Fibroblast of mammary gland (primary cell): ENCODE measurements at places on chromosomes 4 and X.

DNA sequence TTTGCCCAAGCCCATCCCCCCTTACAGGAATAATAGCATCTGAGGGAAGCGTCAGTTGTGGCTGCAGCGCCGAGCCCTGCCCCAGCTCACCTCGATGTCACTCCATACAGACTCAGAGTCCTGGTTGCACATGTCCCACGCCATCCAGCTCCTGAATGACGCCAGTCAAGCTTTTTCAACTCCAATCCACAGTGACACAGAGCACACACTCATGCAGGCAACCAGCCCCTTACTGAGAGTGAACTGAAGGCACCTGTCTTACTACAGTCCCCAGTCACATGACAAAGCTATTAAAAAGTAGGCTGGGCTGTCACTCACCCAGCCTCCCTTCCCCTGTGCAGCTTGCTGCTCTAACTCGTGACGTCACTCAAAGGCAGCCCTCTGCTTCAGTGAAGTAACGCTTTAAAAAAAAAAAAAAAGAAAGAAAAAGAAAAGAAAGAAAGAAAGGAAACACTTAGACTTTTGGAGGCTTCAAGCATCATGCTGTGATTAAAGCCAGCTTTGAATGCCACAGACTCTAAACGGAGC is at the start of gene PPARGC1A:
Gene PPARGC1A (minus strand): TSS at position 234 of the 528 bp plus-strand sequence. CDS start 90 bp downstream, at position 144.
- peak; percentile 62 for DNase-seq

- no peak for DNase-seq
Observed at GRCh38 chrX:47206316-47206715, 12.2 kb upstream of the CDK16 start.

- DNase-seq, result no peak
Observed at GRCh38 chr4:173264245-173264644, 69.9 kb downstream of the HMGB2 start.

DNA sequence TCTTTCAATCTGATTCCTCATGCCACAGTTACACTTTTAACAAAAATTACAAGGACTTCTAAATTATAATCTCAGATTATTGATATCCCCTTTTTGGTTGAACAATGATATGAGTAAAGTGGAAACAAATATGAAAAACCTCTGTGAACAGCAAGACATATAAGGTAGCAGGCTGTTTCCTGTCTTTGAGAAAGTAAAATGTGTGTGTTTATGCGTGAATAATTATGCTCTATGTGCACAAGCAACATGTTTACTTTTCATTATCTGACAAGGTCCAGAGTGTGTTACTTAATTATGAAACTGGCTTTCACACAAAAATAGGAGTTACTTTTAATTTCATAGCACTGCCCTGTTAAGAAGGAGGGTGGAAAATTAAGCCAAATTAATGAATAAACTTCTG is 43.1 kb downstream of the DDIT4L start:
- no peak for DNase-seq

GRCh38 chr4:6197433-6198174 is 2.7 kb downstream of the JAKMIP1 start:
- no peak for DNase-seq

DNA sequence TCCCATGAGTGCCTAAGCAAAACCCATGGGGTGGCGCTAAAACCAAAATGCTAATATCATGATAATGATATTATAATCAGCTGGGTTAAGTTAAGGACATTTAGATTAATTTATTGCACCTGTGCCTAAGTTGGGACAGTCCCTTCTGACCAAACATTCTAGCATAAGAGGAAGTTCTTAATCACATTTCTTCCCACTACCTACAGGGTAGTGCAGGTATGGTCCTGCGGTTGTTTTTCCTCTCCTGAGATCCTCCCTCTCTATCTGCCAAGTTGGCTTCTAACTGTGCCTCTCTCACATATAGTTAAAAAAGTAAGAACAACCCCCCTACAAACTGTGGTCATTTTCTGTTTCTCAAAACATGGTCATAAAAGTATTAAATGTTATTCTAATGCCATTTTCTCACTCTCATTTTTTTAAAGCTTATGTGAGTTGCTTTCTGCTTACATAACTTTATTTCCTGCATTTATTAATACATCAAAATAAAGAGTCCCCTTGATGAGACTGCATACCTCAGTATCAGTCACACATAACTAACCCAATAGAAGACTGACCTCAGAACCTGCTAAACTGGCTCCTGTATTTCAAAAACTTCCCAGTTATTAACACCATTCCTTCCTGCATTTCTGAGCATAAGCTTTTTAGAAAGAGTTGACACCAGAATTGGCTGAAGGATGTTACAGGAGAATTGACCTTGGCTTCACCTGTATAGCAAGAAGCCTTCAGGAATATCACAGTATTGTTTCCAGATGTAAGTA is 1332.5 kb downstream of the FSTL5 start:
- no peak for DNase-seq

DNA sequence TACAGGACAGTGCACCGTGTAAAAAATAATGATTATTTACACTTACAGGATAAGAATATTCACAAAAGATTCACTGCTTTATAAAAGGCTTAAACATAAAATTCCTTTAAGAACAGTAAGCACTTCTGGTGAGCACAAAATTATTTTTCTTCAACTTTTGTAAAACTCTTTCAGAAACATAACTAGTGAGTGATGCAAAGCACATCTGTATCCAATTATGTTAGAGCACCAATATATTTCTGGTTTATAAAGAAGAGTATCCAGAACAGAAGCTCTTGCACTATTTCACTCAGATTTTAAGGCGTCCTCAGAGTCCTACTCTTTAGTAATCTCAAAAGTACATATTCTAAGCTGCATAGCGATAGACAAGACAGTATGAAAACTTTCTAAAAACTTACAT is 276.0 kb downstream of the C4orf33 start:
- DNase-seq, result peak; percentile 24

- peak; percentile 98 for DNase-seq
Observed at GRCh38 chr4:158314756-158315487, 104.6 kb downstream of the TMEM144 start.

- DNase-seq, result peak; percentile 25
Observed at GRCh38 chr4:16764622-16765021, 133.8 kb downstream of the LDB2 start.

DNA sequence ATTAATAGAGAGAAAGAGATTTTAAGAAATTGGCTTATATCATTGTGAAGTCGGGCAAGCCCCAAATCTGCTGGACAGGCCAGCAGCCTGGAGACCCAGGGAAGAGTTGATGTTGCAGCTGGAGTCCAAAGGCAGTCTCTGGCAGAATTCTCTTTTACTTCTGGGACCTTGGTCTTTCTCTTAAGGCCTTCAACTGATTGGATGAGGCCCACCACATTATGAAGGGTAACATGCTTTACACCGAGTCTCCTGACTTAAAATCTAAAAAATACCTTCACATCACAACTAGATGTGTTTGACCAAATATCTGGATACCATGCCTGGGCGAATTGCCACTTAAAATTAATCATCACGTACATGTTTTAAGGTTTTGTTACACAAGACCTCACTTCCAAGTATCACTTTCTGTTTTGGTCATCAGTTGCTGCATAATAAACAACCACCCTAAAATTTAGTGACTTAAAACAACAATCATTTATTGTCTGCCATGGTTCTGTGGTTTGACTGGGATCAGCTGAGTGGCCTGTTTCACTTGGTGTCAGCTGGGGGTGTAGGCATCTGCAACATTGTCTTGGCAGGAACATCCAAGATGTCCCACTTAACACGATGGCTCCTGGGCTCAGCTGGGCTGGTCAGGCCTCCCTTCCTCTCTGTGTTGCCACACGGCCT is 3.4 kb downstream of the CD38 start:
- DNase-seq, result peak; percentile 41

DNA sequence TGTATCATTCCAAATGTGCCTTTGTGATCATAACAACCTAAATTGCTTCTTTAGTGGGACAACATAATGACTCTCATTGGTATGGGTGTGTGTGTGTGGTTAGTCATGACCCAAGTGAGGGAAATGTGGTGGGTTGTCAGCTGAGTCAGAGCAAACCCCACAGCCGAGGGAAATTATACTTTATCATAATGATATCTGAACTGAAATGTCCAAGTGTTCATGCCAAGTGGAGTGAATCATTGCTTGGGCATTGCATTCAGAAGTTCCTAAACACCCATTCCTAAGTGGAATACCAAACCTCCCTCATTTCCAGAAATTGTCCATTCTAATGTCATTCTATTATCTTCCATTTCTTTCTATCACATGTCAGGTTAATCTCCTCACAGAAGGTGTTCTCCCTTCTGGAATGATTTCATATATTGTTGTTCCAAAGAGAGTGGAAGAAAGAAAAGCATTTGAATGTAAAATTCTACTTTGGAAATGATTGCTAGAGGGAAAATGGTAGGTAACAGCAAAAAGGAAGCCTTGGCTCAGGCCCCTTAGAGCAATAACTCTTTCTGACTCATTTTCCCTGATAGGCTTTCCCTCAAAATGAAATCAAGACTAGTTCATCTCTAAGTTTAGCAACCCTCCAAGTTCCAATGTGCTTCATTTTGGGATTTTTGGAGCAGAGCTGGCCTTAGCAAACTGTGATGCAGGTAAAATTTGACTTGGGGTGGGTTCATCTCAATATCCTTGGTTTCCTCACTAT is 230.7 kb upstream of the KCNIP4 start:
- peak; percentile 97 for DNase-seq

DNA sequence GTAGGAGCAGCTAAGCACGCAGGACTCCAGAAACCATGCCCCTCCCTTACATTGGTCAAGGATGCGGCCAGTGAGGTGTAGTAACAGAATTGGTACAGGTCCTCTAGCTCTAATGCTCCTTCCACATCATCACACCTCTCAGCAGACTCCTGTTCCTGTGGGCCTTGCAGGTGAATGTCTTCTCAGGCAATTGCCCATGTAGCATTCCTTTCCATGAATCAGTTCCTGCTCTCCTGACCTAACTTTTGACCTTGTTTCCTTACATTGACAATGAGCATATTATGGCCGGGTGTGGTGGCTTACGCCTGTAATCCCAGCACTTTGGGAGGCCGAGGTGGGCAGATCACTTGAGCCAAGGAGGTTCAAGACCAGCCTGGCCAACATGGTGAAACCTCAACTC is 31.3 kb downstream of the MAP7D3 start:
- no peak for DNase-seq

GRCh38 chr4:169090484-169091215 is 80.6 kb upstream of the CBR4 start:
- DNase-seq, result no peak

DNA sequence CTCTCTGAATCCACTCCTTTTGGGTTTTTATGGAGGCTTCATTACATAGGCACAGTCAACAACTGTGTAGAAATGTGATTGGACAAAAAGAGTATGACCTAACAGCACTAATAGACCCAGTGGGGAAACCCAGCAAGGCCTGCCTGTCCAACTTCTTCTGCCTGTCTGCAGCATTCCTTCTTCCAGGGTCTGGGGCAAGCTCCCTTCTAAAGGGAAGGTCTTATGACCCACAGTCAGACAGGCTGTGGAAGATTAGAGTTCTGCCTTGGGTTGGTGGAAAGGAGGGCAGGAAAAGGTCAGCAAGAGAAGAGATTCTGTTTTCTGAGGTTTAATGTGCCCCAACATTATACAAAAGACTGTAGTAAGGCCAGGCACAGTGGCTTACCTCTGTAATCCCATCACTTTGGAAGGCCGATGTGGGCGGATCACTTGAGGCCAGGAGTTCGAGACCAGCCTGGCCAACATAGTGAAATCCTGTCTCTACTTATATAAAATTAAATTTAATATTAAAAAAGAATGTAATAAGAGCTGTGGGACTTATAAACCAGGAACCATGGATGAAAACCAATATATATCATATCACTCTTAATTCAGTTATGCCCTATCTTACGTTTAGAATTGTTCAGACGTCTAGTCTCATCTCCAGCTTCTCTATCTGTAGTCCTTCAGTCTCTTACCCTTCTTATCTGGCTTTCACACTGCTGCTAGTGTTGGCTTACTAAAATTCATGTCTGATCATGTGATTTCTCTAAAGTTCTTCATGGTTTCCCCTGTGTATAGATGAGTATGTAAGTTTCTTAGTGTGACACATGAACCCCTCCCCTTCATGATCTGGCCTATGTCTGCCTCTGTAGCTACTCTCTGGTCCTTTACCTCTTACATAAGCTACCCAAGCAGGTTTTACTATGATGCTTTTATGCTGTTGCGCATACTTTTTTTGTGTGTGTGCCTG is 6.2 kb downstream of the CLCN3 start:
- DNase-seq, result no peak

- DNase-seq, result peak; percentile 79
Observed at GRCh38 chrX:47573341-47574075, 8.7 kb upstream of the TIMP1 start.

DNA sequence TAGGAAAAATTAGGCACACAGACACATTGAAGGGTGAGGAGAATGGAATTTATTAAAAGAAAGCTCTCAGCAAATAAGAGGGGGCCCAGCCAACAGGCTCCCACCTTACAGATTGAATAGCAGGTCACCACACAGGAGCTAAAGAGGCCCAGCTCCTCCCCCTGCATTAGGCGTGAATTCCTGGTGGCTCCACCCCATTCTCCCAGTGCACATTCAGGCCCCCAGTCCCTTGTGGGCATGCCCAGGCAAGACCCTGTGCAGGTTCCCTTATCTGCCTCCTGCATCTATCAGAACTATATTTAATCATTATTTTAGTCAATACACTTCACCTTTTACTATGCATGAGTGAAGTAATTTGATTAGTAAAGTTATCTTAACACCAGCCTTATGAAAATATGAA is 856.3 kb upstream of the NDST4 start:
- DNase-seq, result no peak

DNA sequence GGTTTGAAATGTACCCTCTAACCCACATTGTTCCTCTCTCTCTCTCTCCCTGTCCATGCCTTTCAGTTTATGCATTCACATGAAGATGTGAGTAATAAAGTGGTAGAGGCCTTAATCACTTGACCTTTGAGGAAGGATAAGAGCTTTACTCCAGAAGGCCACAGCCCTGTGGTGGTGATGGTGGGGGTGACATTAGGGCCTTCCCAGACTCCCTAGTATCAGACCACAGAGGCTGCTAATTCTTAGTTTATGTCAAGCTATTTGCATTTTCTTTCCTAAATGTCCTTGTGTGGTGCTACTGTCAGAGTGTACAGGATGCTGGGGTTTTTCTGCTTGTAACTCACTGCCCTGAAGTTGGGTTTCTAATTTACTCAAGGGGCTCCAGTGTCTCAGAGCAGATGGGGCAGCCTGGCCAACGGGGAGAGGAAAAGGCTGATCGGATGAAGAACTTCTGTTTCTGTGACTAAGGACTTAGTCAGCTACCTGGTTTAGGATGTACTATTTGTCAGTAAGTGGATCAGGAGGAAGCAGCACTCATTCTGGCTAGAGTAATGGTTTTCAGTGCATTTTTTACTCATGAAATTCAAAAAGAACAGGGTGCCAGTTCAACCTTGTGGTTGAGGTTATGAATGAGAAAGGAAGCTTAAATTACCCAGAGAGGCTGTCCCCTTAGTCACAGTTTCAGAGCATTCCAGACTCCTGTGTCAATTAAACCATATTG is 509.6 kb upstream of the DIPK2B start:
- DNase-seq, result peak; percentile 99

DNA sequence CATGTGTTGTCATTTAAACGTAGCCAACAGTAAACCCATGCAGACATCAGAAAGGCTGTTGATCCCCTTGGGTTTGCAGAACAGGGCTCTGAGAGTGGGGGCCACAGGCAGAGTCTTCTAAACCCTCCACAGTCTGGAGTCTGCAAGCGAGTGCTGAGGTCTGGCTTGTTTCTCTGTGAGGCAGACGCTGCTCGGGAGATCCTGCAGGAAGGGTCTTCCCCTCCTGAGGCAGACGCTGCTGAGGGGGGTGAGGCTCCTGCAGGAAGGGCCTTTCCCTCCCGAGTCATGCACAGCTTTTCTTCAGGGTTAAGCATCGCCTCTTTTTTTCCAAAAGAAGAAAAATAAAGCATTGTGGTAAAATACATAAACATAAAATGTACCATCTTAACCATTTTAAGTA is 17.1 kb upstream of the PDE6B start:
- no peak for DNase-seq

- DNase-seq, result peak; percentile 39
Observed at GRCh38 chr4:2958446-2958845, 4.8 kb downstream of the NOP14 start.

GRCh38 chr4:4640692-4641091 is 98.8 kb upstream of the STX18 start:
- DNase-seq, result no peak
